ENCODE measurements at places on chromosomes 2 and 18.

DNA sequence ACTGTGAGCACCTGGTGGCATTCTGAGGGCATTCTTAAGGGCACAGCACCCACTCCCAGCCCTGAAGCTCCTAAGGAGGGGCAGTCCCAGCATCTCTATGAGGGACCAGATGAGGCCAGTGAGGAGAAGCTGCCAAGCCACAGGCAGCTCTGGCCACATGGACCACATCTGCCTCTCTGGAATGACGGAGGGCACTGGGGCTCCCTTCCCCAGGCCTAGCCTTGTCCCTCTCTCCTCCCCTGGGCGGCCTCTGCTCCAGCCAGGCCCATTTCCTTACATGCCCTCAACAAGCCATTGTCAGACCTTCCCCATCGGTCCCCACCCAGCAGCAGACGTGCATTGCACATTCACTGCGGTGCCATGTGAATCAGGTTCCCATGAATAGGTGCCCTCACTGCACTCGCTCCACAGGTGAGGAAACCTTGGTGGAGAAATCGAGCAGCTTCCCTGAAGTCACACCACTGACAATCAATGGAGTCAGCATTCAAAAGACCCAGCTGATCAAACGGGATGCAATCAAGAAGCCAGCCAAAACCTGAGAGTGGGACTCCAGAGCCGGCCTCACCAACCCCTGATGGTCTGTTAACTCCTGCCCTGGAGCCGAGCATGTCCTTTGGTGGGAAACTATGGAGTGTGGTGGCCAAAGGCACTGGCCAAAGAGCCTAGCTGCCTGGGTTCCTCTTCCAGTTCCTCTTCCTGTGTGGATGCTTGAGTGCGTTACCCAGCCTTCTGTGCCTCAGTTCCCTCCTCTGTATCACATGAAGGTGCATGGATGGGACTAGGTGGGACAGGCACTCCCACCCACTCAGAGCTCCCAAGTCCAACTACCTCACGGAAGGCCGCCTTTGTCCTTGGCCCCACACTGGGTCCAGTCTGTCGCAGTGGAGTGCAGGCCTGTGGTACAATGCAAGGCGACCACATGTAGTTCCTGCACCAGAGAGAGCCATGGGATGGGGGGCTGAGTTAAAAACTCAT is 147.3 kb downstream of the ZFP36L2 start:
- no peak for DNase-seq

GRCh38 chr2:106306387-106306786 is 112.3 kb upstream of the UXS1 start:
- DNase-seq, result no peak

GRCh38 chr18:26926066-26926675 is 60.7 kb upstream of the AQP4 start:
- DNase-seq, result no peak

GRCh38 chr18:48673456-48673852 is 134.6 kb downstream of the CTIF start:
- no peak for DNase-seq

GRCh38 chr2:148306027-148306426 is 285.1 kb downstream of the MBD5 start:
- no peak for DNase-seq

GRCh38 chr18:32770666-32771168 is 2.1 kb downstream of the KLHL14 start:
- no peak for DNase-seq

DNA sequence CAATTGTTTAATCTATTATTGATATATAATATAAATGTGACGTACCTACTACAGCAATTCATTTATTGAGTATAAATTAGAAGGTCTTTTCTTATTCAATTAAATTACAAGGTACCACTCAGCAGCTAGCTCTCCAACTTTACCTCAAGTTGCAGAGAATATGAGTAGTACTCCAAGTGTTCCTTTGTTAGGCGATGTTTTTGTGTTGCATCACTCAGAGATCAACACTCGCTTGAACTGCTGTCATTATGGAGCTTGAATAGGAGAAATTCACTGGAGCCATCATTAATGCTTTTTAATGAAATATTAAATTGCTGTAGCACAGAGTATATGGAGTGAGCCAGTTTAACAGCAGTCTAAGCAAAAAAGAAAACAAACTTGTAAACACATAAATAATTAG is 320.0 kb downstream of the FSIP2 start:
- no peak for DNase-seq

GRCh38 chr18:10124967-10125366 is 211.2 kb downstream of the VAPA start:
- no peak for DNase-seq

- no peak for DNase-seq
Measured at GRCh38 chr2:42063431-42064171, 15.8 kb downstream of the PKDCC start.

- DNase-seq, result no peak
Measured at GRCh38 chr2:156695020-156695419, 258.8 kb downstream of the GPD2 start.

DNA sequence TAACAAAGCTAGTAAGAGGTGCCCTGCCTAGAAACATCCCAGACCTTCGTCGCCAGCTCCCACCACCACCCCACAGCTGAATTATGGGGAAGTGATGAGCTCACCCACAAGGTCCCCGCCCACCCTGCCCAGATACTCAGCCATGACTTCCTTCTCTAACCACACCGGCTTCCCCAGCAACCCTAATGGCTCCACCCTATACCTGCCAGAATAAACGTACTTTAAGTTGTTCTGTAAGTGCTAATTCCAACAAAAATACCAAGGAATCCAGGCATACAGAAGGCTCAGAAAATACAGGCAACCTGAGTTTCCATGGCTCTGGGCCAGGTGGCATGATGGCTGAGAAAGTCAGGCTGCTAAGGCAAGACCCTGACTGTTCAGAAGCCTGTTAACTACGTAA is 39.1 kb downstream of the TMEM163 start:
- no peak for DNase-seq

DNA sequence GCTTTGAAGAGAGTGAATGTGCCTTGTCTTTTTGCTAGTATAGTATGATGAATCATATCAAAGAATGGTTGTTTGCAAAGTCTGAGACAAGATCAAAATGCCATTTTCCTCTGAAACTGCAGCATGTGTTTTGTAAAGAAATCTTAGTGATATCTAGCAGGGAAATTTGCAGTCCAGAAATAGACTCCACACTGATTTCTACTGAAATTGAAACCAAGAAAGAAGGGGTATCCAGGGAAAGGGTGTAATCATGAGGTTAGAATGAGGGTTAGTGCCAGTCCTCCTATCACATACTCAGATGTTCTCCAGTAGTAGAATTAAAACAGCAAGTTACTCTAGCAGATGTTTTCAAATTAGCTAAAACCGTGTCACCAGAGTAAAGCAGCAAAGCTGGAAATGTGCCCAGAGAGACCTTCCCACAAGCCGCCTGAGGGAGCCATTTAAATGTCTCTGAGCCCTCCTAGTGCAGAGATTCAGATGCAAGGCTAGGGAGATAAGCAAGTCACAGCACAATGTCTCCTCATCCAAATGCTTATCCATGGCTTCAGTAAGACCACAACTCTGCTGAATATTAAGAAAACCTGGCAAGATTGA is 4.9 kb downstream of the DLGAP1 start:
- no peak for DNase-seq

DNA sequence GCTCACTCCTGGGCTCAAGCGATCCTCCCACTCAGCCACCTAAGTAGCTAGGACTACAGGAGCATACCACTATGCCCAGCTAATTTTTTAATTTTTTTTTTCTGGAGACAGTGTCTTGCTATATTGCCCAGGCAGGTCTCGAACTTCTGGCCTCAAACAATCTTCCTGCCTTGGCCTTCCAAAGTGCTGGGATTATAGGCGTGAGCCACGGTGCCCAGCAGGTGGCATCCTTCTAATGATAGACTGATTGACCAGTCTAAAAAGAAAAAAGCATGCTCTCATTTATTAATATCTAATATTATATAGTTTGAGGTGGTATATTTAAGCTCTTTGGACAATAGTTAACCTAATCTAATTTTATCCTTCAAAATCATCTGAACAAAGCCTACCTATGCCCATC is 198.6 kb downstream of the CAMKMT start:
- DNase-seq, result no peak

- DNase-seq, result no peak
Measured at GRCh38 chr2:156538083-156538504, 101.9 kb downstream of the GPD2 start.

GRCh38 chr2:168139852-168140251 is 107.5 kb downstream of the STK39 start:
- no peak for DNase-seq
